ENCODE measurements at places on chromosomes 4 and X.

GRCh38 chr4:181528570-181529184 is 714.5 kb upstream of the TENM3 start:
- peak; percentile 59 for DNase-seq

- no peak for DNase-seq
Observed at GRCh38 chr4:173845580-173845979, 315.6 kb upstream of the HAND2 start.

- no peak for DNase-seq
Observed at GRCh38 chrX:132900633-132901293, 57.7 kb downstream of the HS6ST2 start.

DNA sequence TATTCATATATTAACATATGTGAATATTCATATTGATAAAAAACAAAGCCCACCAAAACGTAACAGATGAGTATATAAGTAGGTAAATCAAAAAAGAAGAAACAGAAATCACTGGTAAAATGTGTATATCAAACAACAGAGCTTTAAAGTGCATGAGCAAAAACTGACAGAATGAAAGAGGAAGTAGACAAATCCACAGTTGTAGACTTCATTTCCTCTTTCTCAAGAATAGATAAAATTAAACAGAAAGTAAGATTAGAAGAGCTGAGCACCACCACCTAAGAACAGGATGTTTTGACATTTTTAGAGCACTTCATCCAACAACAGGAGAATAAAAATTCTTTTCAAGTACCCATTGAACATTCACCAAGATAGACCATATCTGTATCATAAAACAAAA is 64.6 kb downstream of the CNKSR2 start:
- peak; percentile 71 for DNase-seq

Data from Kasumi-1 (cell line).